ENCODE measurements at places on chromosomes 2 and 18. TPM values are rescaled to one million over a fixed set of nuclear protein-coding genes. Genes with fewer than 3 reads are reported as not detected.
A peak's percentile ranks its signal among the peaks of the same experiment; 100 is the strongest.

DNA sequence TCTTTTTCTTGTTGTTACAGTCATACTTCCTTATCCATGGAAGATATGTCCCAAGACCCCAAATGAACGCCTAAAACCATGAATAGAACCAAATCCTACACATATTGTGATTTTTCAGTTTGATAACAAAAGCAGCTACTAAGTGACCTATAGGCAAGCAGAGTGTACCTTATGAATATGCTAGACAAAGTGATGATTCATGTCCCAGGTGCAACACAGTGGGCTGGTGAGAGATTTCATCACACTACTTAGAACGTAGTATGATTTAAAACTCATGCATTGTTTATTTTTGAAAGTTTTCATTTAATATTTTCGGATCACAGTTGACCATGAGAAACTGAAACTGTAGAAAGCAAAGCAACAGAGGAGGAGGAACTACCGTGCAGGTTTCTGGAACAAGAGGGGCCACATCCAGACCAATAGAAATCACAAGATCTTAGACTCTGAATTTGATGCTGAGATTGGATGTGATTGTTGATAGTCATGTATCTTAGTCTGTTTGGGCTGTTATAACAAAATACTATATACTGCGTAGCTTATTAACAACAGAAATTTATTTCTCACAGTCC lies 470.8 kb upstream of the VRK2 start:
- no peak for DNase-seq

- DNase-seq = no peak
Observed at GRCh38 chr18:54509793-54510192, 81.3 kb upstream of the DYNAP start.

GRCh38 chr2:240298117-240298790 lies 137.2 kb upstream of the GPC1 start:
- DNase-seq = no peak

- DNase-seq = no peak
Observed at GRCh38 chr2:85702800-85703199, 8.6 kb downstream of the GNLY start.

DNA sequence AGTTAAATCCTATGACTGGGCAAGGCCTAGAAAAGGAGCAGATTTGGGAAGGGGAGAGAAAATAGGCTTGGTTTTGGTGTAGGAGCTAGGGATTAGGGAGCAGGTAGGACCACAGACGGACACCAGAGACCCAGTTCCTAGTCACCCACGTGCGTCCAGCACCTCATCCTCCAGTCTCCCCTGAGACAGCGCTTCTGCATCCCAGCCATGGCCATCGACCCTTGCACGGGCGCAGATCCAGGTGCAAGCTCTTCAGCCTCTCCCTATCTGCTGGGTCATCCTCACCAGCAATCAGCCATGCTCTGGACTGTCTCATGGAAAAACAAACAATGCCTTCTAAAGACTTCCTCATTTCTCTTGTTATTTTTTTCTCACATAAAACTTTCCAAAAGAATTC lies 246.8 kb upstream of the RAB6C start:
- no peak for DNase-seq

DNA sequence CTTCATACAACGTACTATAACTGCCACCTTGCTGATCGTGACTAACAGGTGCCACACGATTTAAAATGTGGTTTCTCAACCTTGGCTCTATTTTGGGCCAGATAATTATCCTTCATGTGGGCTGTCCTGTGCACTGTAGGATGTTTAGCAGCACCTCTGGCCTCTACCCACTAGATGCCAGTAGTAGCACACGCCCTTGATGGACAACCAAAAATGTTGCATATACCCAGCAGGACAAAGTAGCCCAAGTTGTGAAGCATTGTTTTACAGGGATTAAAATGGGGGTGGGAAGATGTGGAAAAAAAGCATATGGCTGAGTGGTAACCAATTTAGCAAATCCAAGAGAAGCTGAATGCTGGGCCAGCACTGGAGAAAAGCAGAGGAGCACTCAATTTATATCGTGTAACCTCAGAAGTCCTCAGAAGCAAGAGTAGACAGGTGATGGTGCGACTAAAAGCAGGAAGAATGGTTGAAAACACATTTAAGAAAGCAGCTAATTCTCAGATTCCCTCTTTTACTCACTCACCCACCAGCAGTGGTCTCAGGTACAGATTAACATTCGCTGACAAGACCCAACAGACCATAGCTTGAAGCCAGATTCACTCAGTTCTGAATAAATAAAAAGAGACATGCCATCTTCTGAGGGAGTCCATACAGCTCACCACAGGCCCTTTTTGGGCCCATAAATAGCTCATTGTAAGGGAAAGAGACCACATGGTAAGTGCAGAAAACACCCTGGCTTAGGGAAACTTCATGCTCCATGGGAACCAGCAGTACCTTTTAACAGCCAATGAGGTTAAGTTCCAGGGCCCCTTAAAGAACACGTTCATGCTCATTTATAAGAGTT lies 50.6 kb downstream of the RAPH1 start:
- peak; percentile 68 for DNase-seq

DNA sequence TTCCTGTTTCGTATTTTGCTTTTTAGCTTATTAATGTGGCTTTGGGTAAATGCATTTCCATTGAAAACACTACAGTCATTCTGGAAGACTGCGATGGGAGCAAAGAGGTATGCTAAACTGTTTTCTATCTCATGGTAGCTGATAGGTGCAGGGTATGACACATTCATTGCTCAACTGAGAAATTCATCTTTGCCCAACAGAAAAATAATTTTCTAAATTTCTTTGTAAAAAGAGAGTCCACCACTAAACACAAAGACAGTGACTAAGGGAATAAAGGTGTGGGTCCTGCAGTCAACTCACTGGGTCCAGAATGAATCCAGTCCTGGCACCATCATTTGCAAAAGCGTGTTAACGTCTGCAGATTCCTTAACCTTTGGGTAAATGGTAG lies 19.9 kb downstream of the ERMN start:
- DNase-seq = no peak

DNA sequence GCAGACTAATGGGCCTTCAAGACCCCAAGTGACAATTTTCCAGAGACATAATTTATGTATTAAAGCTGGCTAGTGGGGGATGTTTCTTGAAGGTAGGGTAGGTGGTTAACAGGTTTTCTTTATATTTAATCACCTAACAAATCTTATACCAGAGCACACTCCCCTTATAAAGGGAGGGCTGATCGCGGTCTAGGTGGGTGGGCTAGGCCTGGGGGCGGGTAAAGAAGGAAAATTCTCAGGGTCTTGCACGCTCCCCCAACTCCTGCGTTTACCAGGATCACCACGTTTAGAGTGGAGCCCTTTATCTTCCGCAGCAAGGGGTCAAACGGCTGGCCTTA lies 19.9 kb upstream of the CXXC1 start:
- no peak for DNase-seq

GRCh38 chr2:172047566-172048507 lies 37.5 kb upstream of the DLX1 start:
- DNase-seq = no peak

DNA sequence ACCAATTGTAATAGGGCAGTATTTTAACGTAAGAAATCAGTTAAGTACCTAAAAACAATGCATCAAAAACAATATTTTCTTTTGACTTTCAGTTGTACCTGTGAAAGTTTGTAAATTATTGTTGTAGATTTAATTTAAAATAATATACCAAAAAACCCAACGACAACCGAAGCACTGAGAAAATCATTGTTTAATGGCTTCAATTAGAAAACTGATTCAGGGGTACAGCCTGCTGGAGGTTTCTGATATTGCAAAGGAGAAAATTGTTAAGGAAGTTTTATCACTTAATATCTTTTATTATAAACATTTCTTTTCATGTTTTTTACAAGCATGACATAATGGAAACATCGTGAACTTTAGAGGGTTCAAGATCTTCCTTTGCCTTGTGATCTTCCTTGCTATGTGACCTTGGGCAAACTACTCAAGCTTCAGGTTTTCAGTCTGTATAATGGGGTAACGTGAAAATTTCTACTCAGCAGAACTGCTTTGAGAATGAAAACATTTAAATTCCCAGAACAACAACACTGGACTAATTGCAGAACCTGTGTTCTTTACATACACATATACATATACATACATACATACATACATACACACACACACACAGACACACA lies 76.3 kb upstream of the GLS start:
- DNase-seq = no peak

DNA sequence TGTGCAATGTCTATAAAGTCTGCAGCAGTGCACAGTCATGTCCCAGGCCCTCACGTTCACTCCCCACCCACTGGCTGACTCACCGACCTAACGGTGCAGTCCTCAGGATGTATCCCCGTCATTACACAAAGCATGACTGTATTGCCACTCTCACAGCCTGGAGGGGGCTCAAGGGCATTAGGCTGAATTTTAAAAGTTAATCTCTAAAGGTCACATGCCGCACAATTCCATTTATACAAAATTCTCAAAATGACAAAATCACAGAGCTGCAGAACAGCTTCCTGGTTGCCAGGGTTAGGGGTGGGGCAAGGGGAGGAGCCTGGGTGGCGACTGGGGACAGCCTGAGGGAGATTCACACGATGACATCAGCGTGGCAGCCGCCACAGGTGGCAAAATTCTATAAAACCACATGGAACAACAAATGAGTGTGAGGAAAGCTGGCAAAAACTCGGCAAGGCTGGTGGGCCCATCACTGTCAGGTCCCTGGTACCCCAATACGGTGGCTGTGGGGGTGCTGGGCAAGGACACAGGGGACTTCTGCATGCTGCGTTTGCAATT lies 97.6 kb downstream of the NDUFA10 start:
- peak; percentile 43 for DNase-seq

DNA sequence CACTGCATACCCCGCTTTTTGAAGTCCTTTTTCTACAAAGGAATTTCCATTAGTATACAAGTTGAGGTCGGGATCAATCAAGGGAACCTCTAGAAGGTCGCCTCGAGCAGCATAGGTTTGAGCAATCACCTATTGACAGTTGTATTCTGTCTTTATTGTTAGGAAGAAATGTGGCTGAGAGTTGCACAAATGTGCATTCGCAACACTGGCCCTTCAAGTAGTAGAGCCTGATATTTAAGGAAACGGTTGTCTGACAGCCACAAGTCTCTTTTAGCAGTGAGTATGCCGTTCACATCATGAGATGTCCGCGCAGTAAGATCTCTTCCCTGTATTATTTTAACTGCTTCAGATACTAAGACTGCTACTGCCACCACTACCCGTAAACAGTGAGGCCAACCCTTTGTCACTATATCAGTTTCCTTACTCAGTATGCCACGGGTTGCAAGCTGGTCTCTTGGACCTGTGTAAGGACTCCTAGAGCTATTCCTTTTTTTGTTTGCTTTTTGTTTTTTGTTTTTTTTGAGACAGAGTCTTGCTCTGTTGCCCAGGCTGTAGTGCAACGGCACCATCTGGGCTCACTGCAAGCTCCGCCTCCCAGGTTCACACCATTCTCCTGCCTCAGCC lies 10.0 kb upstream of the STARD7 start:
- no peak for DNase-seq

- no peak for DNase-seq
Observed at GRCh38 chr2:69436596-69436937, 668 bp downstream of the NFU1 start.

DNA sequence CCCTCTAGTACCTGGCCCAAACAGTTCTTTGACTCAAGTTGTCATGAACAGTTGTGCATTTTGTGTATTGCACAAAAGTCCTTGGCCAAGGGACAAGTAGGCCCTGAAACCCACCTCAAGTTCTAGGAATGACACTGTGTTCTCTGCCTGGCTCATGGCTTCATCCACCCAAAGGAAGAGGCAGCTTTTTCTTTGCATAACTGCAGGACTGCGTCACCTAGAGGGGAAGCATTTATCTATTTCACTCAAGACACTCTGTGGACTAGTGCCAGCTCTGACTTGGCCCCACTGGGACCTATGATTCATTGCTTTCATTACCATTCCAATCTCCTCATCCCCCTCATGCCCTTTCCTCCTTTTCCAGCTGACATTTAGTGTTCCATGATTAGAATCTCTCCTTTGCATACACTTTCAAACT lies 119.3 kb upstream of the SIX2 start:
- DNase-seq = no peak

- no peak for DNase-seq
Observed at GRCh38 chr2:55985406-55985805, 61.8 kb upstream of the EFEMP1 start.

- DNase-seq = no peak
Observed at GRCh38 chr2:226743915-226744314, 55.7 kb downstream of the IRS1 start.

DNA sequence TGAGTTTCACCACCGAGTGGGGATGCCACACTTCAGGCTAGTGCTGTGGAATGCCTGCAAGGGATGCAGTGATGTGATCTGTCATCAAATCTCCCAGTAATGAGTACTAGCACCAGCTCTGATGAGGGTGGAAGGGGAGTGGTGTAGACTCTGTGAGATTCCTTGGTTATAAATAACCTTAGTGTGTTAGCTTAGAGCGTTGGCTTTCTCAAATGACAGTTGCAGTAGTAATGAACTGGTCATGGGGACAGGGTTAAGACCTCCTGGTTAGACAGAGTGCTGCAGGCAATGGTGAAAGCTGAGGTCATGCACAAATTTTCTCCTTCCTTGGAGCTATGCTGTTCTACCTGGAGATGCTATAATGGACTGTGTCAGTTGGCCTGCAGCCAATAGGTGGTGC lies 1063.4 kb upstream of the CRIM1 start:
- no peak for DNase-seq

GRCh38 chr2:218282173-218282991 lies 9.9 kb downstream of the TMBIM1 start:
- no peak for DNase-seq

CMPK2 gene
- 6.6 TPM for total RNA-seq

CAPN14 gene
- total RNA-seq = 0.59 TPM

CD302 gene
- total RNA-seq = 5.1 TPM

SATB2 gene
- 0.05 TPM for total RNA-seq

NXPH2 gene
- not detected for total RNA-seq

C2orf15 gene
- total RNA-seq = 3.1 TPM

ACKR3 gene
- 3.1 TPM for total RNA-seq

Measured in naive thymus-derived CD4-positive, alpha-beta T cell (primary cell).